ENCODE measurements at places on chromosomes 3 and 15.

GRCh38 chr15:33114374-33114717, 80.2 kb downstream of the FMN1 start:
- no peak for DNase-seq

DNA sequence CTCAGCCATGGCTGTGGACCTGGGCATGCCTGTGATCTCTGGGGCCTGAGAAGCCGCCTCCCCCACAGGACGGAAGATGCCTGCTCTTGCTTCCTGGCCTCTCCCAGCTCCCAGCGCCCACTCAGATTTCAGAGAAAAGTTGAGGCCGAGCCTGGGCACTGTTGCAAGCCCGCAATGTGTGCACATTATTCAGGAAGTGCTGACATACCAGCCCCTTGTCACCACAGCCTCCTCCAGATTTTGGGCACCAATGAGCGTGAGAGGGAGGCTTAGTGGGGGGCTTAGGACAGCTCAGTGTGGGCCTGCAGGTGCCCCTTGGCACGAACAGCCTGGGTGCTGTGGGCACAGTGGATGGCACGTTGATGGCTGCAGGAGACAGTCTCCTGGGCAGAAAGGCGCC, 1400.9 kb upstream of the ALCAM start:
- DNase-seq = no peak

GRCh38 chr15:58770519-58770856, 614 bp upstream of the MINDY2 start:
- no peak for DNase-seq

DNA sequence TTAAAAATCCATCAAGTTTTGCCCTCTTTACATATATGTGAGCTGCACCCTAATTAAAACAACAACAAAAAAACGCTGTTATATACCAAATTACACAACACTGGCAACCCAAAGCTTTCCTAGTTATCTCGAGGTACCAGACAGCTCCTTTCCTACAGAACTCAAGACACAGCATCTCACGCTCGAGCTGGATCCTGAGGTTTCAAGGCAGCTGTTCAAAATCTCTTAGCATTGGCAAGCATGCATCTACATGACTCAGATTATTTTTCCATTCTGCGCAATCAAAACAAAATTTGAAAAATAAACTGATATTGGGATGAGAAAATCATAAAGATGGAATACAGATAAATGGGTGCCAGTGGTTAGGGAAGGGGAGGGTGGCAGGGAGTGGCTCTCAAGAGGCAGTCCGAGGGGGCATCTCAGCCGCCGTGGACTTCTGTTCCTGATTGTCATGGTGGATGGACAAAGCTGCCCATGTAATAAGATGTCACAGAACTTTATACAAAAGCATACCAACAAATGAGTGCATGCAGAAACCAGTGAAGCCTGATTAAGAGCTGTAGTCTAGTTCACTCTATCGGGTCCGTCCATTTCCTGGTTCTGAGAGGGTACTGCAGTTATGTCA, 91.5 kb downstream of the ADAMTS17 start:
- DNase-seq = no peak

Measured in HS-5 (cell line).